Lung microvascular endothelial cell (primary cell): ENCODE measurements at places on chromosomes 6 and 20. TPM values are rescaled to one million over a fixed set of nuclear protein-coding genes. Genes with fewer than 3 reads are reported as not detected.

- peak; percentile 61 for DNase-seq
Observed at GRCh38 chr6:131015630-131016263, 47.3 kb downstream of the EPB41L2 start.

C6orf15 gene
- total RNA-seq = not detected in 2 replicates

GRCh38 chr6:6221787-6222535 is 98.5 kb downstream of the F13A1 start:
- DNase-seq = no peak

PSMB8 gene
- 42.1 and 57.8 TPM in 2 replicates for total RNA-seq

- DNase-seq = no peak
Observed at GRCh38 chr6:37177077-37177934, 7.4 kb downstream of the PIM1 start.

DNA sequence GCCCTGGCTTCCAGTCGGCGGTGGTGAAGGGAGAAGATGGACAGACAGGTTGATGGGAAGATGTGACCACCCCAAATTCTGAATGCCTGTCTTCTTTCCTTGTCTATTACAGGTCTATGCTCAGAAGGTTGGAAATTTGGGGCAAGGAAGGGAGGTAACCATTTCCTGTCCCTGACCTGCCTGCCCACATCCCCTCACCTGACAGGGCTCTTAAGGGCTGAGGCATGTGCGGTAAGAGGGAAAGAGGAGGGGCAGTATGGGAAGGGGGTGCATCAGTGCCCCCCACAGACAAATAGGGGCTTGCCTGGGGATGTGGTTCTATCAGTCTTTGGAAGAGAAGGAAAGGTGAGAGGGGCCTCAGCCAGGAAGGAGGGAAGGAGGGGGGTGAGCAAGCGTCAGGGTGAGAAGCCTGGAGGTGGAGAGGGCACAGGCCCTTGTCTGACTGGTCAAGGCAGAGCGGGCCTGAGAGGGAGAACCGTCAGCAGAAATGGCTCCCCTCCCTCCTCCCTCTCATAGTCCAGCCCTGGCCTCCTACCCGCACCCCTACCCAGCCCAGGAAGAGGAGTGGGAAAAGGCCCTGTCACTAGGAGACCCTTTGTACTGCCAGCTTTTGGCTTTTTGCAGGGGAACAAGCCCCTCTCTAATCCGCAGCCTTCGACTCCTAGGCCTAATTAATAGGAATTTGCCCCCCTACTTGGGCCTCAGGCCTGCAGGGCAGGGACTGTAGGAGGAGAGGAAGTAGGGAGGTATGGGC is 104.4 kb upstream of the FOXP4 start:
- no peak for DNase-seq
